ENCODE measurements at places on chromosomes 1 and 21.

DNA sequence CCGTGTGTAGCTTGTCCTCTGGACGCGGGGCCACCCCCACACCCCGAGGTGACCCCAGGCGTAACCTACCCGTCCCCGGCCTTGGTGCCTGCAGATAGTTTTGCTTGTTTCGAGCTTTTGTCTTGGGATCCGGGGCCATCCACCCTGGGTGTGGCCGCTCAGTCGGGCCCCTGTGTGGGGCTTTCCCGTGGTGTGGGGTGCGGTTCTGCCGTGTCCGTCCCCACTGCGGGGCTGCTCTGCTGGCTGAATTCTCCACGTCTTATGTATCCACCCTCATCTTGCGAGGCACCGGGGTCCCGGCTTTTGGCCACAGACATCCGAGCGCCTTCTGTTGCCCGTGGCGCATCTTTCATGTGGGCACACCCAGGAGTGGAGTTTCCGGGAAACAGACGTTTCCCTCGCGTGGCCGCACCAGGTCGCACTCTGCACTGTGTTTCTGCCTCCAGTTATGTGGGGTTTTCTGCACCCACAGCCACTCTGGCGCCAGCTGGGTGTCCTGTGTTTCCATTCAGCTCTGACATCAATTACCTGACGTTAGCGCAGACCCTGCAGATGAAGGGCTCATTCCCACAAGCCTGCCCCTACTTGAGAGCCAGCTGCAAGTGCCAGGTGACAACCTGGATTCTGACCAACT is 64.9 kb downstream of the PRKCZ start:
- DNase-seq, result no peak

- DNase-seq, result no peak
Measured at GRCh38 chr1:44276901-44277300, 63.6 kb downstream of the DMAP1 start.

- no peak for DNase-seq
Measured at GRCh38 chr1:155650231-155650757, 38.3 kb downstream of the YY1AP1 start.

- DNase-seq, result no peak
Measured at GRCh38 chr1:201850053-201850397, 21.1 kb downstream of the IPO9 start.

- DNase-seq, result no peak
Measured at GRCh38 chr1:36479505-36480051, 3.1 kb downstream of the CSF3R start.

GRCh38 chr1:154489695-154490274 is 12.2 kb upstream of the TDRD10 start:
- DNase-seq, result no peak

- no peak for DNase-seq
Measured at GRCh38 chr1:245834002-245834401, 673.1 kb downstream of the SMYD3 start.

- no peak for DNase-seq
Measured at GRCh38 chr21:33219954-33220353, 9.8 kb upstream of the IFNAR2 start.

DNA sequence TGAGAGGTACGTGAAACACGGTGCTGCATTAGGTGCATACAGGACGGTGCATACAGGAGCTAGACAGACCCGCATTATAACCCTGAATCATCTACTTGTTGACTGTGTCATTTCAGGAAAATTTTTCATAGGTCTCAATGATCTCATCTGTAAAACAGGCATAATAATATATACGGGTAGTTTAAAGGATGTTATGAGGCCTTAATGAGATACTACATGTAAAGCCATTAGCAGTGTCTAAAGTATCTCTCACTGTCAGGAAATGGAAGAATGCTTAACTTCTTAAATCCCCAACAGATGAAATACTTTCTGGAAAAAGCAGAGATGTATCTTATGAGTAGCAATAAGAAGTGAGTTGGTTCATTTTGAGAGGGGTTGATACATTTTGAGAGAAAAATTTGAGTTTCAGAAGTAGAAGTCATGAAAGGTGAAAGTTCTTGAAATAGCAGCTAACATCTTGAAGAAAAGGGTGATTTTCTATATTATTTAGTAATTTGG is 669.6 kb downstream of the PTPRC start:
- DNase-seq, result no peak

- no peak for DNase-seq
Measured at GRCh38 chr1:29670752-29671151, 434.4 kb downstream of the PTPRU start.

- DNase-seq, result no peak
Measured at GRCh38 chr21:36773117-36773516, 74.2 kb downstream of the SIM2 start.

- no peak for DNase-seq
Measured at GRCh38 chr1:156815307-156815826, 1.3 kb downstream of the SH2D2A start.

- DNase-seq, result no peak
Measured at GRCh38 chr21:45513003-45513717, 29.1 kb downstream of the SLC19A1 start.

All from NCI-H187 (cell line).